Adrenal gland (tissue), 19 donors: ENCODE measurements at places on chromosomes 2 and 18.

DNA sequence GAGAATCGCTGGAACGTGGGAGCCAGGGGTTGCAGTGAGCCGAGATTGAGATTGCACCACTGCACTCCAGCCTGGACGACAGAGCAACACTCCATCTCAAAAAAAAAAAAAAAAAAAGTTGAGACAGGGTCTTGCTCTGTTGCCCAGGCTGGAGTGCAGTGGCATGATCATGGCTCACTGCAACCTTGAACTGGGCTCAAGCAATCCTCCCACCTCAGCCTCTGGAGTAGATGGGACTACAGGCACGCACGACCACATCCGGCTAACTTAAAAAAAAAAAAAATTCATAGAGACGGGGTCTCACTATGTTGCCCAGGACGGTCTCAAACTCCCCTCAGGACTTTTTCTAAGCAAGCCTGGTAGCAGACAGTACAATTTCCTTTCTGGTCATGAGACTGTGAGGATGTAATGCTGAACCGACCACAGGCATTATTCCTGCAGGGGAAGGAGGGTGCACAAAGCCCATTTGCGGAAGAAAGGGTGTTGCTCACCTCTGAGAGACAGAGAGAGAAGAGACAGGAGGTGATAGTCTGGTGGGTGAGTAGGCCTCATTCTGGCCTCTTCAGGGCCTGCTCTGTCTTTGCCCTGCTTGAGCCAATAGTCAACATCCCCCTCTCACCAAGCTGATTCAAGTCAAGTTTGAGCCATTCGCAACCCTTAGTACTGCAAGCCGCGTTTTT, 205.3 kb downstream of the ZFP36L2 start:
- peaks cover 14% of the 10 kb centered on the region for H3K4me1 ChIP-seq
- H3K27me3 ChIP-seq, result no peaks in the 10 kb centered on the region
- no peaks in the 10 kb centered on the region for H3K36me3 ChIP-seq
- no peak overlapping the region for H3K4me3 ChIP-seq
- no peak overlapping the region for H3K27ac ChIP-seq

GRCh38 chr2:220315098-220315823, 687.8 kb downstream of the SLC4A3 start:
- no peaks in the 10 kb centered on the region for H3K4me1 ChIP-seq
- no peaks in the 10 kb centered on the region for H3K36me3 ChIP-seq
- no peak overlapping the region for H3K4me3 ChIP-seq
- H3K27me3 ChIP-seq, result no peaks in the 10 kb centered on the region
- H3K27ac ChIP-seq, result no peak overlapping the region

GRCh38 chr18:42086288-42086687, 131.3 kb downstream of the PIK3C3 start:
- no peaks in the 10 kb centered on the region for H3K27me3 ChIP-seq
- no peak overlapping the region for H3K27ac ChIP-seq
- peak; percentile 73 for DNase-seq
- no peaks in the 10 kb centered on the region for H3K4me1 ChIP-seq
- no peaks in the 10 kb centered on the region for H3K36me3 ChIP-seq

- no peak for DNase-seq
- no peak overlapping the region for H3K27ac ChIP-seq
Measured at GRCh38 chr2:134367213-134367612, 113.3 kb downstream of the MGAT5 start.

DNA sequence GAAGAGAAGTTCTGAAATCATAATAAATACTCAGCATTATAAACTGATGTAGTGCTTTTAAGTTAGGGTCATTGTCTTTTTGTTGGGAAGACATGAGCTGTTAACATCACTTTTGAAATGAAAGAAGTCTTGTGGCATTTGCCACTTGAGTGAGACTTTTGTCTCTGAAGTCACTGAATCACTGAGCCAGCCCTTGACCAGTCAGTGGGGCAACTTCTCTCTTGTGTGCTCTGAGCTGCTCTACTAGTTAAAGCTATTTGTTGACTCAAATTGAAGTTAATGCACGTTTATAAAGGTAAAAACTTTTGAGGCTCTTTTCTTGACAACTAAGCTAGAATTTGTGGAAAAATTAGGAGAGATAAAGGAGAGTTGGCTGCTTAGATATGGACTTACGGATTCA, 6.7 kb downstream of the WDR43 start:
- H3K27me3 ChIP-seq, result no peaks in the 10 kb centered on the region
- H3K27ac ChIP-seq, result no peak overlapping the region
- no peak for DNase-seq
- no peak overlapping the region for H3K4me3 ChIP-seq

- peak overlapping the region; percentile 73 for H3K27ac ChIP-seq
- no peaks in the 10 kb centered on the region for H3K36me3 ChIP-seq
- DNase-seq, result no peak
- peaks cover 20% of the 10 kb centered on the region for H3K4me1 ChIP-seq
- H3K27me3 ChIP-seq, result no peaks in the 10 kb centered on the region
- H3K4me3 ChIP-seq, result no peak overlapping the region
Measured at GRCh38 chr2:25230198-25230947, 62.0 kb upstream of the POMC start.

- no peak overlapping the region for H3K4me3 ChIP-seq
- no peaks in the 10 kb centered on the region for H3K36me3 ChIP-seq
- peaks cover 9% of the 10 kb centered on the region for H3K4me1 ChIP-seq
Measured at GRCh38 chr2:127159543-127159942, 52.6 kb upstream of the BIN1 start.

GRCh38 chr2:167607731-167608130, 639.7 kb downstream of the STK39 start:
- no peak overlapping the region for H3K4me3 ChIP-seq
- H3K36me3 ChIP-seq, result no peaks in the 10 kb centered on the region
- no peaks in the 10 kb centered on the region for H3K4me1 ChIP-seq
- no peaks in the 10 kb centered on the region for H3K27me3 ChIP-seq

DNA sequence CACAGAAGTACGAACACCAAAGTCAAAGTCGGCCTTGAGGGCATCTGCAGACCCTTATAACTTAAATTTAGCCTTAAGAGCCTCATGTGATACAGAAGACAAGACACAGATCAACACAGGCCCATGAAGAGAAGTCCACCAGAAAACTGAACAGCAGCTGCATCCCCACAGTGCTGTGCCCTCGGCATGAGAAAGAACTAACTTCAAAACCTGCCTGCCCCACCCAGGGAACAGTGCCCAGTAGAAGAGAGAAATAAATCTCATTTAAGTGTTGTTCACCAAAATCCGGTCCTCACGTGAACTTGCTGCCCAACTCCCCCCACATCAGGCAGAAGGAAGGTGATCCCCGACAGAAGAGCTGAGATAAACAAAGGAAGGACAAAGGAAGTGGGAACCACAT, 73.7 kb downstream of the PXDN start:
- no peaks in the 10 kb centered on the region for H3K4me1 ChIP-seq
- no peak for DNase-seq
- no peak overlapping the region for H3K4me3 ChIP-seq
- H3K36me3 ChIP-seq, result peaks cover 7% of the 10 kb centered on the region
- H3K27me3 ChIP-seq, result no peaks in the 10 kb centered on the region
- no peak overlapping the region for H3K27ac ChIP-seq

- H3K4me3 ChIP-seq, result peak overlapping the region; percentile 64
- no peaks in the 10 kb centered on the region for H3K36me3 ChIP-seq
- DNase-seq, result peak; percentile 74
- no peaks in the 10 kb centered on the region for H3K27me3 ChIP-seq
- H3K4me1 ChIP-seq, result no peaks in the 10 kb centered on the region
Measured at GRCh38 chr2:176638167-176639015, 369.1 kb downstream of the MTX2 start.

GRCh38 chr2:119263656-119264055, 40.0 kb downstream of the STEAP3 start:
- H3K4me1 ChIP-seq, result no peaks in the 10 kb centered on the region
- H3K27me3 ChIP-seq, result no peaks in the 10 kb centered on the region
- DNase-seq, result peak; percentile 46
- H3K4me3 ChIP-seq, result no peak overlapping the region

- no peaks in the 10 kb centered on the region for H3K27me3 ChIP-seq
- no peak overlapping the region for H3K4me3 ChIP-seq
- no peak overlapping the region for H3K27ac ChIP-seq
- H3K36me3 ChIP-seq, result no peaks in the 10 kb centered on the region
- peaks cover 7% of the 10 kb centered on the region for H3K4me1 ChIP-seq
- no peak for DNase-seq
Measured at GRCh38 chr18:24378598-24378997, 19.0 kb downstream of the OSBPL1A start.

DNA sequence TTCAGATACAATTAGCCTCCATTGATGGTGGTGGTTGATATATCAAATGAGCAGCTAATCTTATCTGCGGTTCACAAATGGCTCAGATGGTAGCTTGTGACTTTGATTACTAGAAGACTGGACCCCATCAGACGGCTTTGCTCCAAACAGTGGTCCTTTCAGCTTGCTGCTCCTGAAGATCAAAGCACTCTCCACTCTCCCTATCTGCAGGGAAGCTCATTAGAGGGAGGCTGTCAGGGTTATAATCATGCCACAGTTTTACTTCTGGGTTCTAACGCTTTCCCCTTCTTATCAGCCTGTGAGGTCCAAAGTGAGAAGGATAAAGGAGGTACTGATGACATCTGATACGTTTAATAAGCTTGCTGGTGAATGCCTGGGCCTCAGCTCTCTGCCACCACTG, 247.1 kb upstream of the NT5C1B start:
- H3K27ac ChIP-seq, result no peak overlapping the region
- DNase-seq, result no peak
- no peaks in the 10 kb centered on the region for H3K27me3 ChIP-seq

DNA sequence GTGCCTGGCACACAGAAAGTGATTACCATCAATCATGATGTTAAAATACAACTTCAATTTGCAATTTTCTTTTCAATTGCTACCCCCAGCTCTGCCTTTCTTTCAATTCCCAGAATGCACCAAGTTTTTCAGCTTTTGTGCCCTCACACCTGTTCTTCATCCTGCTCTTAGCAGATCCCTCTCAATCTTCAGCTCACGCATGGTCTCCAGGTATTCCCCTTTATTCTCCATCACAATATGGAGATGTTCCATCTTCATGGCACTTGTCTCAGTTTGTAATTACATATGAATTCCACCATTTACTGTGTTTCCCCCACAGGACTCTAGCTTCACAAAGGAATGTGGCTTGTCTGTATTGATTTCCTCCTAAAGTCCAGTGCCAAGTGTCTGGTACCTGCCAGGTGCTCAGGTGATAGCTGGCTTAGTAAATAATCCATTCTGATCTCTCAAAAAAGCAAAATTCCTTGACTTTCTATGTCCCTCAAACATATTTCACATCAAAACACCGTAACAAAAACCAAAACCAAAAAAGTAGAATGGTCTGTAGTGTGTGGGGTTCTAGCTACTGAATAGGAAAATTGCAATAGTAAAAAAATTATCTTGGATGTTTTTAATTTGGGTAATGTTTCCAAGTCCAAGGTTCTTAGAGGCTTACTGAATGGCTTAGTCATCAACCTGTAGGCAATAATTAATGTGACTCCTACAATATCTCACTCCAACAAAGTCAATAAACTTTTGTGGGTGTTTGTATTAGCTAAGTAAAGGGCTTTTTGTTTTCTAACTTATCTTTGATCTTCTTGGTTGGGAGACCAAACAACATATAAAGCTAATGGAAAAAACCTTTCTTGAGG, 2.9 kb upstream of the INSIG2 start:
- H3K36me3 ChIP-seq, result no peaks in the 10 kb centered on the region
- no peak for DNase-seq
- peaks cover 7% of the 10 kb centered on the region for H3K4me1 ChIP-seq
- no peak overlapping the region for H3K4me3 ChIP-seq
- no peak overlapping the region for H3K27ac ChIP-seq
- H3K27me3 ChIP-seq, result no peaks in the 10 kb centered on the region

GRCh38 chr2:120613742-120614571, 121.7 kb upstream of the GLI2 start:
- no peaks in the 10 kb centered on the region for H3K4me1 ChIP-seq
- no peak for DNase-seq

- H3K4me1 ChIP-seq, result peaks cover 5% of the 10 kb centered on the region
- H3K27me3 ChIP-seq, result no peaks in the 10 kb centered on the region
- H3K4me3 ChIP-seq, result no peak overlapping the region
Measured at GRCh38 chr2:229032608-229033234, 238.4 kb downstream of the PID1 start.

- H3K36me3 ChIP-seq, result no peaks in the 10 kb centered on the region
- H3K4me3 ChIP-seq, result no peak overlapping the region
- H3K27ac ChIP-seq, result no peak overlapping the region
- DNase-seq, result no peak
- no peaks in the 10 kb centered on the region for H3K27me3 ChIP-seq
- H3K4me1 ChIP-seq, result peaks cover 40% of the 10 kb centered on the region
Measured at GRCh38 chr2:18833941-18834340, 244.6 kb upstream of the NT5C1B start.

DNA sequence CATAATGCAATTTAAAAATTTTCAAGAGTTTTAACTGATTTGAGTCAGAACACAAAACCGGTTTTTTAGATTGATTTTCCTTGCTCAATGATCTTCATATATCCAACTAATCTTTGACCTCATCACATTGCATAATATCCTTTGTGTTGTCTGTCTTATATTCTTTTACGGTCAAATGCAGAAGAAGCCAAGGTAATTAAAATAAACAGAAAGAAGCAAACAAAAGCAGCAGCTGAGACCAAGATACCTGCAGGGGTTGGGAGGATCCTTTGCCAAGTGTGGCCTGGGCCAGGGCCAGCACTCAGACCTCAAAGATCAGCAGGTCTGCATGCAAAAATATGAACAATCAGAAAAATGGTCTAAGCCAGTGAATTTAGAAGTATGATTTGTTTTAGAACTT, 428.9 kb upstream of the NETO1 start:
- no peaks in the 10 kb centered on the region for H3K27me3 ChIP-seq
- no peaks in the 10 kb centered on the region for H3K36me3 ChIP-seq
- H3K4me3 ChIP-seq, result no peak overlapping the region
- no peaks in the 10 kb centered on the region for H3K4me1 ChIP-seq

GRCh38 chr2:61857224-61857623, 3.4 kb upstream of the FAM161A start:
- H3K27me3 ChIP-seq, result no peaks in the 10 kb centered on the region
- H3K27ac ChIP-seq, result no peak overlapping the region
- H3K36me3 ChIP-seq, result no peaks in the 10 kb centered on the region
- no peaks in the 10 kb centered on the region for H3K4me1 ChIP-seq
- no peak for DNase-seq

- H3K27ac ChIP-seq, result no peak overlapping the region
- H3K4me1 ChIP-seq, result no peaks in the 10 kb centered on the region
- H3K36me3 ChIP-seq, result no peaks in the 10 kb centered on the region
- DNase-seq, result no peak
Measured at GRCh38 chr2:191081411-191082155, 67.6 kb upstream of the STAT1 start.

DNA sequence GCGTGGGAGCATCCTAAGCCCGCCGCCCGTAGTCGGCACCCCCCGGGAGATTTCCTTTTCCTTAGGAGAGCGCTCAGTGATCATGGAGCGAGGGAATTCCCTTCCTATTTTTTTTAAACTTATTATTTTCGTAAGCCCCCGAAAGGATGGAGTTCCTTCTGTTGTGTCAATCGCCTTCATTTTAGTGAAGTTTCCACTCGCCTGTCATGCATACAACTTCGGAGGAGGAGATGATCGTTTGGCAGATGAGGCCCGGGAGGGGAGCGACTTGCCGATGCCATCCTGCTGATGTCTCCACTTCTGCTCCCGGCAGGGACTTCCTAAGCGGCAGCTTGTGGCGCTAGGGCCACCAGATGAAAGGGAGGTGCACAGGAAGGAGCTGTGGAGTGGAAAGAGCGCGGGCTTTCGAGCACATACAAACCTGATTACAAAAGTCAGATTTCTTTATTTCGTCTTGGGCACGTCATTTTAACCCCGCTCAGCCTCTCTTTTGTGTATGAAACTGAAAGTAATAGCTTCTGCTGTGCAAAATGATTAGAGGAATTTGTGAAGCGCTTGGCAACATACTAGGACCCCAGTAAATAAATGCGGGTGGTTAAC, at the start of gene ADGRF3:
TSS of gene ADGRF3 (minus strand) at position 336 of the 600 bp plus-strand sequence. CDS start 555 bp downstream, outside the sequence.
- peak within 1 kb of the TSS; percentile 82 for H3K27ac ChIP-seq
- H3K4me3 ChIP-seq, result peak within 1 kb of the TSS; percentile 19
- no peaks in the 10 kb centered on the region for H3K36me3 ChIP-seq
- H3K4me1 ChIP-seq, result peaks cover 10% of the 10 kb centered on the region
- peak; percentile 74 for DNase-seq
